ENCODE measurements at places on chromosomes 12 and 14.

DNA sequence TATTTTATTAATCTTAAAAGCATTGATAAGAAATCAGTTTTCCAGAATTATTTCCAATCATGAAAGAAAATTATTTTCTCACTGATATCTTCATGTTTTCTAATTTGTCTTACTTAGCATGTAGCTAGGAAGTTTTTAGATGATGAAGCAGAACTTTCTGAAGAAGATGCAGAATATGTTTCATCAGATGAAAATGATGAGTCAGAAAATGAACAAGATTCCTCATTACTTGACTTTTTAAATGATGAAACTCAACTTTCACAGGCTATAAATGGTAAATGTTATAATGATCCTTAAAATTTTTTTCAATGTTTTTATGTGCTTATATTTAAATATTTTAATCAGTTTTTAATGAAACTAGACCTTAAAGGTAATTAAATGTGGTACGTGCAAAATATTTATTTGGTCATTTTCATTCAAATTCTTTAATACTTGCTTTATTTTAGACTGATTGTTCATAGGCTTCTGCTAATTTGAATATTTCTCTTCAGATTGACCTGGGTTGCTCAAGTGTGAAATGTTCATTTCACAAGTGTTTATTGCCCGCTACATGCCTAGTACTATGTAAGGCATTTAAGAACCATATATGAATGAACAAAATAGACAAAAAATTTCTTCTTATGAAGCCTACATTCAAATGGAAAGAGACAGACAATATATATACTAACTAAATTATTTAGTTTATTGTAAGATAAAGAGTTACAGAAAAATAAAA lies 49.5 kb downstream of the FANCM start:
- no peak for DNase-seq

DNA sequence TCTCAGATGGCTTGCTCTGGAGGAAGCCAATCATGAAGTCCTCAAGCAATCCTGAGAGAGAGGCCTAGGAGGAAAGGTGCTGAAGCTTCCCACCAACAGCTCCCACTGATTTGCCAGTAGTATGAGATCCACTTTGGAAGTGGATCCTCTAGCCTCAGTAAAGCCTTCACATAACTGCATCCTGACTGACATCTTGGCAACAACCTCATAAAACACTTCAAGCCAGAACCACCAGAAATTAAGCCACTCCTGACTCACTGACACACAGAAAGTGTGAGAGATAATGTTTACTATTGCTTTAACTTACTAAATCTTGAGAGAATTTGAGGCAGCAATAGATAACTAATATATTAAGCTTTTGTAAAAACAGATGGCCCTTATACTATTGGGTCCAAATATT lies 11.7 kb upstream of the TMX1 start:
- DNase-seq = no peak

DNA sequence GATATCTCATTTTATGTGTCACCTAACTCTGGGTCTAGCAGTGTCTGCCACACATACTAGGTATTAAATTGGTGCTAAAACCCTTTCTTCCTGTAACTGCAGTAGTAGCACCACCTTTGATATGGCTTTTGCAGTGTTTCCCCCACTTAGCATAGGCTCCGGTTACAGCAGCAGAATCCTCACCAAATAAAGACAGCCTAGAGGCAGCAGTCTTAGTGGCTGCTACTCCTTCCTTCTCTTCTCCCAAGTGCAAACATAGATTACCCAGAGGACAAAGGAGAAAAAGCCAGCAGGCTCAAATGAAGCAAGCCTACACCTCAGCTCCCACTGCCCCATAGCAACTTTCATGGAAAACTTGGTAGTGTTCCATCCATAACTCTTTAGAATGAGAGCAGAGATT lies 30.1 kb upstream of the ABCC9 start:
- no peak for DNase-seq

DNA sequence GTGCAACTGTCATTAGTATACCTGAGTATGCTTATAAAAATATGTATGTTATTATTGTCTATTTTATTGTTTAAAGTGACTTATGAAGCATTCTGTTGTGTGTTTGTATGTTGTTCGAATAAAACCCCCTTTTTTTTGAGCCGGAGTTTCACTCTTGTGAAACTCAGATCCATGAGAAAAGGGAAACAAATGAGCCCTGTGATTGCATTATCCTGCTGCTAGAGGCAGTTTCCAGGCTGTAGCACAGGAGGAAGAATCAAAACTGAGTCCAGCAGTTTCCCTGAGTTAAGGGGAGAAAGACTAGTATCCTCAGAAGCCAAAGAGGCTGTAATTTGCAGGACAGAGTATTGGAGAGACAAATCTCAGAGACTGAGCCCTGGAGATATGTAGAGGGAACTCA lies 12.5 kb downstream of the SGPP1 start:
- DNase-seq = no peak

DNA sequence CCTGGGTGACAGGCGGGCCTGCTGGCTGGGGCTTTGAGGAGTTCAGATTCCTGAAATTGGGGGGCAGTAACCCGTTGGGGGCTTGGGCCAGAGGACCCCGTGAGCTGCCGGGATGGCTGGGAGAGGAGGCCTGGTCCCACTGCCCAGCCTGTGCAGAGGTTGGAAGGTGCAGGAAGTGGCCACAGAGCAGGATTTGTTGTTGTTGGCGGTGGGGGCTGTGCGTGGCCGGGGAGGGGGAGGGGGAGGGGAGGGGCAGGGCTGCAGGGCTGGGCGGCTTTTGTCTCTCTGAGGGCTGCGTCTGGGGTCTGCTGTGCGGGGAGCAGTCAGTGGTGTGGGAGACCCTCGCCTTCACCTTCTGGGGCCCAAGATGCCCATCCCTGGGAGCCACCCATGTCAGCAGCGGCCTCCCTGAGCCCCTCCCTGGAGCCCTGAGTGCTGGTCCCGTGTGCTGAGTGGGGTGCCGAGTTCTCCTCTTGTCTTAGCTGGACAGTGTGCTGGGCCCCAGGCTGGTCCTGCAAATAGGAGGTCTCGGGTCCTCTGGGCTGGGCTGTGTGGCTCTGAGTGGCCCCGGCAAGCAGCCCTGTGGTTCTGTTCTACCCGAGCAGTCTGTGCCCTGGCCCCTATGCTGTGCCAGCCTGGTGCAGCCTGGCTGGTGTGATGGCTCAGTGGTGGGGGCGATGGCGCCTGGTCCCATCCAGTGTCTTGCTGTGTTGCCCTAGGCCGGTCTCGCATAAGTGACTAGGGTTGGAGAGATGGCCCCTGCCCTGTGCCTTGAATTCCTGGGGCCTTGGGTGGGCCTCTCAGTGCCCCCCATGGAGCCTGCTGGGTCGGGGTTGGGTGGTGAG lies 10.3 kb downstream of the KIF26A start:
- DNase-seq = no peak

GRCh38 chr12:47763481-47764346 lies 5.0 kb upstream of the RAPGEF3 start:
- DNase-seq = no peak

GRCh38 chr14:26067786-26068459 lies 529.9 kb downstream of the NOVA1 start:
- DNase-seq = no peak

- DNase-seq = no peak
Measured at GRCh38 chr12:106080791-106081170, 58.0 kb downstream of the NUAK1 start.

DNA sequence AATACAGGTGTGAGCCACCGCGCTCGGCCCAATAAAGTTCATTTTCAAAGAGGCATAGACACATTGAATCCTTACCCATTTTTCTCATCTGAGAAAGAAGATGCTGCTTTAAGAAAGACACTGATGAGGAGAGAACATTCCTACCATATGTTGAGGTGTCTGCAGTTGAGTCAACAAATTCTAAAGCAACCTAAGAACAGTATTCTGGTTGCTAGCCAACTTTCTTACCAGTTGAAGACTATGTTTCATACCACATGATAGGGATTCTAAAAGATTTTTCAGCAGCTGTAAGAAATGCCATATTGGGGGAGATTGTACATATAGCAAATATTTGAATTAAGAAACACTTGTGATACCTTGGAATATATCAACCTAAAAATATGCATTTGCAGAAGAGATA lies 160.1 kb downstream of the SRGAP1 start:
- no peak for DNase-seq

DNA sequence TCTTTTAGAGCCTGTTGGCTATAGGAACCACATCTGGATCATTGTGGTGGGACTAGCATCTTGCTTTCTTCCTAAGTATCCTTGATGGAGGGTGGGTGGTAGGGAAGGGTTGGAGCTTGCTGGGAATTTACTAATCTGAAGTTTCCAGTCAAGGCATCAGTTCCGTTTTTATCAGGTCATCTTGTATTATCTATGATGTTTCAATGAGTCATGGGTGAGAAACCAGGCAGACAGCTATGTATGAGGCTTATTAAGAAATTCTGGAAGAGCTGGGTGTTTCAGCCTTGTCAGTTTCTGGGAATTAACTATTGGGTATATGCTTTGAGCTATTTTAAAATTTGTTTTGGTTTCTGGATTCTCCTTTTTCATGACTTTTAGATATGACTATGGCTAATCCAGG lies 11.3 kb downstream of the TSFM start:
- DNase-seq = no peak

GRCh38 chr12:132582058-132582420 lies 28.3 kb downstream of the LRCOL1 start:
- DNase-seq = no peak

GRCh38 chr12:115661112-115661511 lies 616.4 kb downstream of the MED13L start:
- DNase-seq = no peak

- DNase-seq = no peak
Measured at GRCh38 chr12:117147639-117148038, 42.6 kb downstream of the FBXO21 start.

DNA sequence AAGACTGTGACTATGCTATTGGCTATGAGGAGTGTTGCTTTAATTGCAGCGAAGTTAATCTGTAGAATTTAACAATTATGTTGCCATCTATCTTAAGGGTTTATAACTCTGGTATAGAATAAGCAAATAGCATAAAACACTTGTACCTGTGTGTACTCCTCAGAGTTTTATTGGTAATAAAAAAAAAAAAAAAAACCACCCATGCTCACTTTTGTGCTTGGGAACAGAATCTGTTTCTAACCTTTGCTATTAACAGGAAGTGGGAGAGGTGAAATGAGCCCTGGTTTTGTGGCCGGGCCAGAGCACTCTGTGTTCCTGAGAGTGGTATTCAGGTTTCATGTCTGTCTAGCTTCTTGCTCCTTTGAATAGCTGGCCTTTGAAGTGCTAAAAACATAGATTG lies 53.1 kb downstream of the PDE3A start:
- DNase-seq = no peak

GRCh38 chr12:39830852-39831520 lies 211.4 kb upstream of the ABCD2 start:
- DNase-seq = no peak

DNA sequence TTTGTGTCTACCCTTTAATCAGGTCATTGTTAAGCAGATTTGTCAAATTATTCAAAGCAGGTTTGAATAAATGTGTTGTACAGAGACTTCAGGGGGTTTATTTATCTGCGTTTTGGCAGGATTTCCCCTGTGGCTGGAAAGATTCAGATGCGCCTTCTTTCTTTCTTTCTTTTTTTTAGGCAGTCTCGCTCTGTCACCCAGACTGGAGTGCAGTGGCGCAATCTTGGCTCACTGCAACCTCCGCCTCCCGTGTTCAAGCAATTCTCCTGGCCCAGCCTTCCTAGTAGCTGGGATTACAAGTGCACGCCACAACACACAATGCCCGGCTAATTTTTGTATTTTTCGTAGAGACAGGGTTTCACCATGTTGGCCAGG lies 6.3 kb upstream of the NANOGNB start:
- no peak for DNase-seq

- no peak for DNase-seq
Measured at GRCh38 chr12:124299628-124300388, 4.9 kb downstream of the RFLNA start.

DNA sequence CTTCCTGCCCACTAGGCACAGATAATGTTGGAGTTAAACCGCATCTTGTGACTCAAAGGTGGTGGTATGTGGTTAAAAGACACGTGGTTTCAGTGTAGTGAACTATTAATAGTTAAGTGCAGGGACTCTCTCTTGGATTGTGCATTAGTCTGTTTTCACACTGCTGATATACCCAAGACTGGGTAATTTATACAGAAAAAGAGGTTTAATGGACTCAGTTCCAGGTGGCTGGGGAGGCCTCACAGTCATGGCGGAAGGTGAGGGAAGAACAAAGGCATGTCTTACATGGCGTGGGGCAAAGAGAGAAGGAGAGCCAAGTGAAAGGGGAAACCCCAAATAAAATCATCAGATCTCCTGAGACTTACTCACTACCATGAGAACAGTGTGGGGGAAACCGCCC lies 362.3 kb downstream of the GLT1D1 start:
- no peak for DNase-seq

DNA sequence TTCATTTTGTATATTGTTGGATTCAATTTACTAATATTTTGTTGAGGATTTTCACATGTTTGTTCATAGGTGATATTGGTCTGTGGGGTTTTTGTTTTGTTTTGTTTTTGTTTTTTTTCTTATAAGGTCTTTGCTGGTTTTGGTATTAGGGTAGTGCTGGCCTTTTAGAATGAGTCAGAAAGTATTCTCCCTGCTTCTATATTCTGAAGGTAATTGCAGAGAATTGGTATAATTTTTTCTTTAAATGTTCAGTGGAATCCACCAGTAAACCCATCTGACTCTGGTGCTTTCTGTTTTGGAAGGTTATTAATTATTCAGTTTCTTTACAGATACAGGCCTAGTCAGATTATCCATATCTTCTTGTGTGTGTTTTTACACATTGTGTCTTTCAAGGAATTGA lies 8.9 kb downstream of the TOGARAM1 start:
- DNase-seq = no peak

DNA sequence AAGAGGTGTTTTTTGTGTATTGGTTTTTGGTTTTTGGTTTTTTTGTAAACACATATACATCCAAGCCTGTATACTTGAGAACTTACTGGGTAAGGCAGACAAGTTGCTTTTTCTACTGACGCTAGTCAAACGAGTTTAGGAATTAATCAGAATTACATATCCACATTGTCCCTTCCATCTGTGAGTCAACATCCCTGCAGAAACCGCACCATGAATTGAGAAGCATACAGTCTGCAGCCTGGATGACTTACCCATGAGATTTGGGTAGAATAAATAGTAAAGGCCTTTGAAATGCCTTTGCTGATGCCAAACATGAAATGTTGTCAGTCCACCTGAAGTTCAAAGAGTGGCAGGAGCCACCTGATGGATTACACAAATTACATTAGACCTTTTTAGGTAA lies 21.4 kb upstream of the C12orf42 start:
- no peak for DNase-seq

DNA sequence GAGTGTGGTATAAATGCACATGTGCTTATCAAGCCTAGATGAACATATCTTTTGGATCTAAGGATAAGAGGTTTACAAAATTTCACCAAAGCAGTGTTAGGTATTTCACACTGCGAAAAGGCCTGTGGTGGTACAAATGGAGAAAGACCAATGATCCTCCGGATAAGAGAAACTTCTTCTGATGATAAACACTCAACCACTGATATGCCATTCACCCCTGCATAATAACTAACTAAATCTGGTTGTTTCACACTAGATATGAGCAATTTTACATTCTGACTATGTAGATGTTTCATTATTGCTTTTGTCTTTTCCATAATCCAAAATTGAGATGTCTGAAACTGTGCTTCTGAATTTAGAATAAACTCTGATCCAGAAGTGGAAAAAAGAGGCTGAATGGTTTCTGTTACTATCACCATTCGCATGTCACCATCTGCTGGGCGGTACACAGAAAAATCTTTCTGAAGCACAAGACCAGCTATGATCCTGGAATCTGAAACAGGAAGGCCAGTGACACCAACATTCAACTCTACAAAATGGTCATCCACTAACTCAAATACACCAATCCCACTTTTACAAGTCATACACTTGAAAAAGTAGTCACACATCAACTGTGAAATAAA lies 1.3 kb downstream of the BBS10 start:
- DNase-seq = peak; percentile 42

- DNase-seq = no peak
Measured at GRCh38 chr14:66152302-66152701, 333.9 kb upstream of the CCDC196 start.
